ENCODE measurements at places on chromosomes 13 and 19. TPM values are rescaled to one million over a fixed set of nuclear protein-coding genes. Genes with fewer than 3 reads are reported as not detected.
A peak's percentile ranks its signal among the peaks of the same experiment; 100 is the strongest.

The KLHL1 gene
- total RNA-seq: not detected

The GFY gene
- total RNA-seq: not detected

DNA sequence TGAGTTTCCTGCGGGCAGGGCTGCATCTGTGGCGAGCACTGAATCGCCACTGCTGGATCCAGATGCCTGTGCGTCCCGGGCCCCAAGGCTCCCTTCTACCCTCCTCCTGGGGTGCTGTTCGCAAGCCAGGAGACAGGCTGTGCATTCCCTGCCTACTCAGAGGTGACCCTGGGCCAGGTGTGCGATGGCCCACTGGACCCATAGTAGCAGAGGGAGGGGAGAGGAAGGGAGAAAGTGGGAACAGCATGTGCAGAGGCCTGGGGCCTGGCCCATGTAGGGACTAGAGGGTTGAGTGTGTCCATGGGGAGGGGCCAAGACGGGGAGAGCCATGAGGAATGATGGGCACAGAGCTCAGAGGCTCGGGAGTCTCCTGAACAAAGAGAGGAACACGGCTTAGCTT is 27.3 kb downstream of the CARM1 start:
- no peak for DNase-seq

- DNase-seq: peak; percentile 88
These were observed at the start of gene ZNF582 for GRCh38 chr19:56393119-56394012. Gene ZNF582 (minus strand): TSS chr19:56393534. CDS start chr19:56391752, 1,782 bp downstream.

DNA sequence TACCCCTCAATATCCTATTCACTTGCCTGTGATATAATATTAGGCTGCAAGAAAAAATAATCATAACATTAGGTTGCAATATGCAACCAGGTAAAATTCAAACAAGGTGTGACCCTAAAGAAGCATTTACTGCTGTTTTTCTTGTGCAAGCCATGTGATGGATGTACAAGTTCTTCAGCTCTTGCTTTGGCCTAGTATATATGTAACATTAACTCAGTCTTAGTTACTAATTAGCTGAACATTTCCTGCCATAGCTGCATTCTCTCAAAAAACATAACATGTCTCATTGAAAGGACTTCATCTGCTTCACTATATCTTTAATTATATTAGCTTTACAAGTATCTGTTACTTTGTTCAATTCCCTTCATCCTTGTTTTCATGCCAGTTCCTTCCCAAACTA is 406.8 kb upstream of the HTR2A start:
- DNase-seq: no peak

- DNase-seq: no peak
These were observed 686.7 kb downstream of the DIAPH3 start for GRCh38 chr13:59477011-59477410.

DNA sequence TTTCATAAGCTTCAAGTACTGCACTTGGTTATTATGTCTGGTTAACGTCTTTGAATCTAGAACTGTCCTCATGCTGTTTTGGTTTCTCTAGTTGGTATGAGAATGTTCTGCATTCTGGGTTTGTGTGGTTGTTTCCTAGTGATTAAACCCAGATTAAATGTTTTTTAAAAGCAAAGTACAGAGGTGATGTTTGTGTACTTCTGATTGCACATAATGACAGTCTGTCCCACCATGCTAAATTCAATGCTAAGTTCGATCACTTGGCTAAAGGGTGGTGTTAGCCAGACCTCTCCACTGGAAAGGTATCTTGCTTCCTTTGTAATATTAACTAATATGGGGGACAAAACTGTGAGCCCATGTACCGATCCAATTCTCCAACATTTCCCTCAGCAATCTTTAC is 14.6 kb downstream of the N4BP2L1 start:
- DNase-seq: no peak

- DNase-seq: no peak
These were observed 305.4 kb downstream of the KLF12 start for GRCh38 chr13:73828811-73829210.

- no peak for DNase-seq
These were observed 2.9 kb upstream of the FRY start for GRCh38 chr13:32028711-32029110.

- DNase-seq: peak; percentile 60
These were observed 18.1 kb downstream of the DHRS12 start for GRCh38 chr13:51785712-51786424.
